Dorsolateral prefrontal cortex (tissue), 122 donors: ENCODE measurements at places on chromosomes 11 and 22. TPM values are rescaled to one million over a fixed set of nuclear protein-coding genes. Genes with fewer than 3 reads are reported as not detected.

Gene ZNF280A
- total RNA-seq = not detected

Gene IL10RA
- 5.2 TPM for total RNA-seq

Gene NLRP10
- total RNA-seq = not detected

Gene OR52A1
- not detected for total RNA-seq

Gene PKNOX2
- total RNA-seq = 63.4 TPM
